ENCODE measurements at places on chromosomes 3 and 15.

- no peak for DNase-seq
Measured at GRCh38 chr3:133113927-133114597, 75.9 kb downstream of the TMEM108 start.

DNA sequence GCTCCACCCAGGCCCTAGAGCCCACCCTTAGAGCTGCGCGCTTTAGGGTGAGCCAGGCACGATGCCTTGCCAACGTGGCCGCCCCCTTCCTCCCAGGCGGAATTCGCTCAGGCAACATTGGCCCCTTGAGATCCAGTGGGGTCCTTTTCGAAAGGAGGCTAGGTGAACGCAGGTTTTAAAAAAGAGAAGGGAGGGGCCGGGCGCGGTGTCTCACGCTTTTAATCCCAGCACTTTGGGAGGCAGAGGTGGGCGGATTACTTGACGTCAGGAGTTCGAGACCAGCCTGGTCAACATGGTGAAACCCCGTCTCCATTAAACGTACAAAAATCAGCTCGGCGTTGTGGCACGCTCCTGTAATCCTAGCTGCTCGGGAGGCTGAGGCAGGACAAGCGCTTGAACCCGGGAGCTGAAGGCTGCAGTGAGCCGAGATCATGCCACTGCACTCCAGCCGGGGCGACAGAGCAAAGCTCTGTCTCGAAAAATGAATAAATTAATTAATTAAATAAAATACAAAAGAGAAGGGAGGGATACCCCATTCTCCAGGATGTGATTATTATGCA, 984 bp upstream of the RPP25 start:
- no peak for DNase-seq

GRCh38 chr3:5122030-5122740, at the start of gene ARL8B:
ARL8B (plus strand) TSS chr3:5122292; CDS start chr3:5122466, 174 bp downstream.
- peak; percentile 94 for DNase-seq

GRCh38 chr3:97297032-97297431, 467.5 kb upstream of the ARL6 start:
- no peak for DNase-seq

All from Right ventricle myocardium superior (tissue), 1 donor.